ENCODE measurements at places on chromosomes 1 and 21.
A peak's percentile ranks its signal among the peaks of the same experiment; 100 is the strongest.

DNA sequence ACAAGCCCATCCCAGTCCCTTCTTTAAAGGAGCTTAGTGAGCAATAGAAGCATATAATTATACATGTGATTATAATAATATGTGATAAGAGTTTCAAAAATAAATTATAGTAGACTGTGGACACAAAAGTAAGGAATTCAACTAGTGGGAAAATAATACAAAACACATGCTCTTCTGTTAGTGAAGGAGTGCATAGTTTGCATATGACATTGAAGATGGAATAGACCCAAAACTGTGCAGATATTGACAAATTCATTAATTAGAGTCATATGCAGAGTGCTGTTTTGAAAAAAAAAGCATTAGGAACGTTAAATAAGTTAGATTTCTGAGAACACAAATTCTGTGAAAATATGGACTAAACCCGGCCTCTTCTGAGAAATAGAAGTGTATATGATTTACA is 278.8 kb downstream of the ASTN1 start:
- H3K27me3 ChIP-seq: no peaks in the 10 kb centered on the region
- no peak for DNase-seq
- H3K27ac ChIP-seq: no peak overlapping the region
- no peaks in the 10 kb centered on the region for H3K4me1 ChIP-seq
- no peak overlapping the region for H3K4me3 ChIP-seq

GRCh38 chr1:66262208-66262963 is 271.6 kb upstream of the SGIP1 start:
- peaks cover 7% of the 10 kb centered on the region for H3K4me1 ChIP-seq
- no peaks in the 10 kb centered on the region for H3K27me3 ChIP-seq
- DNase-seq: no peak

GRCh38 chr21:45439161-45439872 is 34.4 kb downstream of the COL18A1 start:
- no peaks in the 10 kb centered on the region for H3K36me3 ChIP-seq
- H3K4me1 ChIP-seq: peaks cover 7% of the 10 kb centered on the region
- H3K27ac ChIP-seq: peak overlapping the region; percentile 65
- peak; percentile 79 for DNase-seq

DNA sequence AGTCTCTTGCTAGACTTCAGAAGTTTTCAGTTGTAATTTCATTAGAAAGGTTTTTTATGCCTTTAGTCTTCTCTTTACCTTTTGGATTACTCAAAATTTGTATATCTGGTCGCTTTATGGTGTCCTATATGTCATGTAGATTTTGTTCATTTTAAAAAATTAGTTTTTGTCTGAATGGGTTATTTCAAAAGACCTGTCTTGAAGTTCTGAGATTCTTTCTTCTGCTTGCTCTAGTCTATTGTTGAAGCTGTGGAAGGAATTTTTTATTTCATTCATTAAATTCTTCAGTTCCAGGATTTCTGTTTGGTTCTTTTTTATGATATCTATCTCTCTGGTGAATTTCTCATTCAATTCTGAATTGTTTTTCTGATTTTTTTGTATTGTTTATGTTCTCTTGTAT is 46.5 kb upstream of the GCLM start:
- no peaks in the 10 kb centered on the region for H3K4me1 ChIP-seq
- no peak for DNase-seq
- H3K4me3 ChIP-seq: no peak overlapping the region

- no peak overlapping the region for H3K4me3 ChIP-seq
- DNase-seq: no peak
- peaks cover 3% of the 10 kb centered on the region for H3K4me1 ChIP-seq
- H3K36me3 ChIP-seq: no peaks in the 10 kb centered on the region
- no peaks in the 10 kb centered on the region for H3K27me3 ChIP-seq
- H3K27ac ChIP-seq: no peak overlapping the region
These were observed 7.4 kb upstream of the IGFN1 start for GRCh38 chr1:201183209-201183608.

DNA sequence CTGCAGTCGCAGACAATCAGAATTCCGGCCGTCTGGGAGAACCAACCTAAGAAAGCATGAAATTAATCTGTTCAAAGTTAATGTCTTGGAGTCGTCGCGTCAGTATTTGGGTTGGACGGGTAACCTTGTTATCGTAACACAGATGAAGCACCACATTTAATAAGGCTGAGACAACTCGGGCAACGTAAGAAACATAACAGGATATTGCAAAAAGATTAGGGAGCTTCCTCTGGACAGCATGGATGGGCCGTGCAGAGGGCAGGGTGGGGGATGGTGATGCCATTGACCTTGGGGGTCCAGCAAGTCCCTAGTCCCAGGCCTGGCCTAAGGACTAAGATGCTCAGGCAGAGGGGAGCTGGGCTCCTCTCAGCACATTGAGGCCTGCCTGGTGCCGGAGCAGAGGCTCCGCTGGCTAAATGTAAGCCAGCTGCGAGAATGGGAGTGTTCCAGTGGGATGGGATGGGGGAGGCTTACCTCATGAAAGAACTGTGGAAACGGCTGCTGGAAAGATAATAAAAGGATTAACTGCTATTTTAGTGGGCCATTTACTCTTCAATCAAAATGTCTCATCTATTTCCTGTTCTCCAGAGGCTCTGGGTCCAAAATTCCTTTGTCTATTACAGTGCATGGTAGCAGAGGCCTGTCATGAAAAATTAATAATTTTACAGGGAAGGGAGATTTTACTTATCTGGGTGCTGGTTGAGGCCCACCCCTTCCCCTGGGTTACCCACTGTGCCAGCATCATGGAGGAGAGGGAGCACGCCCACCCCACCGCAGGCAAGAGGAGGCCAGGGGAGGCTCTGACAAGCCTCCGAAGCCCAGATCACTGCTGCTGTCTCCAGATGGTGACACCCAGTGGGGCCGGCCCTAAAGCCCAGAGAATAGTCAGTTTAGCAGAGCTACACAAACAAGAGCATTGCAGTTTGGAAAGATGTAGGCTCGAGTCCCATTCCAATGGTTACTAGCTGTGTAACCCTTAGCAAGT is 131.6 kb downstream of the DMRTB1 start:
- peak; percentile 18 for DNase-seq
- H3K4me1 ChIP-seq: peaks cover 5% of the 10 kb centered on the region
- H3K27ac ChIP-seq: no peak overlapping the region
- H3K27me3 ChIP-seq: no peaks in the 10 kb centered on the region
- H3K4me3 ChIP-seq: no peak overlapping the region

DNA sequence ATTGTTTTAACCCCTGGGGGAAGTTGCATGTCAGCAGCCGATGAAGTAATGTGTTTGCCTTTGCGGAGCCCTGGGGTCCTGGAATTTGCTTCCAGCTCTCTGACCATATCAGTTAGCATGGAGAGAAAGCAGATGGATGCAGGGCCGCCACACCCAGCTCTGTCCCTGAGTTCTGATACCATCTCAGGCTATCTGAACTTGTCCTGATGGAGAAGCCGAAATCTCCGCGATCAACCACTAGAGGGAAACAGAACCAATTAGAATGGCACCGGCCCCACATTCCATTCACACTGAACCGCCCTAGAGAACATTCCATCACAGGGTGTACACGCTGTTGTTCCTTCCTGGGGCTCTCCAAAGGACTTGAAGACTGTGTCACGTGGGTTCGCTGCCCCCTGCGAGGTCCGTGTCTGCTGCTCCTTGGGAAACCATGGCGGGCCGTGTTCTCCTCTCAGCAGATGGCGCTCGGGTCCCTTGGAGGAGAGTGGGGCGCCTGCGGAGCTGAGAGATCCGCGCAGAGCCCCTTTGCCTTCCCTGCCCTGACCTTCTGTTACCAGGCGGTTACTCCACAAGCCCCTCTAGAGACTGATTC is 75.4 kb downstream of the ABCA4 start:
- H3K4me1 ChIP-seq: peaks cover 12% of the 10 kb centered on the region
- H3K27me3 ChIP-seq: no peaks in the 10 kb centered on the region
- peak overlapping the region; percentile 78 for H3K27ac ChIP-seq
- no peak overlapping the region for H3K4me3 ChIP-seq
- DNase-seq: peak; percentile 93

- no peak overlapping the region for H3K27ac ChIP-seq
- no peaks in the 10 kb centered on the region for H3K36me3 ChIP-seq
- H3K4me1 ChIP-seq: no peaks in the 10 kb centered on the region
These were observed 124.6 kb downstream of the HLCS start for GRCh38 chr21:36841866-36842265.

GRCh38 chr1:11340233-11340632 is 67.2 kb downstream of the UBIAD1 start:
- H3K4me3 ChIP-seq: no peak overlapping the region
- no peak for DNase-seq
- H3K27me3 ChIP-seq: peaks cover 76% of the 10 kb centered on the region
- no peak overlapping the region for H3K27ac ChIP-seq

GRCh38 chr1:1246577-1247340 is at the start of gene C1QTNF12:
Gene C1QTNF12 (minus strand): TSS chr1:1246722. CDS start chr1:1246690, 32 bp downstream.
- peaks cover 53% of the 10 kb centered on the region for H3K27me3 ChIP-seq
- H3K36me3 ChIP-seq: no peaks in the 10 kb centered on the region
- H3K4me3 ChIP-seq: no peak within 1 kb of the TSS
- no peaks in the 10 kb centered on the region for H3K4me1 ChIP-seq
- no peak within 1 kb of the TSS for H3K27ac ChIP-seq

- no peaks in the 10 kb centered on the region for H3K27me3 ChIP-seq
- H3K4me1 ChIP-seq: no peaks in the 10 kb centered on the region
- no peak for DNase-seq
- H3K27ac ChIP-seq: no peak overlapping the region
These were observed 56.0 kb downstream of the TBCE start for GRCh38 chr1:235423214-235423652.

DNA sequence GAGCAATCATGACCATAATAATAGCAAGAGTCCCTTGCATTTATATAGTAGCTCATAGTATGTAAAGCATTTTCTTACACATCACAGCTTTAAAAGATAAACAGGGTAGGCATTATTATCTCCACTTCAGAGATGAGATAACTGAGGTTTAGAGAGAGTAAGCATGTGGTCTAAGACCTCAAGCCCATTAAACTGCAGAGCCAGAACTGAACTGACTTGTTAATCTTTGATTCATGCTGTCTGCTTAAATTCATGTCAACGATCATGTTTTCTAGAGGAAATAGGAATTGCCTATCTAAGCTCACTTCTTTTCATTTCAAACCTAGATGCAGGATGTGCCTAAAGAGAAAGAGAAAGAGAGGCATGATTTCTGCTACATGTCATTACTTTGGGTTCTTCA is 524.8 kb downstream of the PTPRC start:
- H3K4me1 ChIP-seq: no peaks in the 10 kb centered on the region
- no peak overlapping the region for H3K4me3 ChIP-seq
- H3K36me3 ChIP-seq: no peaks in the 10 kb centered on the region
- H3K27ac ChIP-seq: no peak overlapping the region
- H3K27me3 ChIP-seq: no peaks in the 10 kb centered on the region

DNA sequence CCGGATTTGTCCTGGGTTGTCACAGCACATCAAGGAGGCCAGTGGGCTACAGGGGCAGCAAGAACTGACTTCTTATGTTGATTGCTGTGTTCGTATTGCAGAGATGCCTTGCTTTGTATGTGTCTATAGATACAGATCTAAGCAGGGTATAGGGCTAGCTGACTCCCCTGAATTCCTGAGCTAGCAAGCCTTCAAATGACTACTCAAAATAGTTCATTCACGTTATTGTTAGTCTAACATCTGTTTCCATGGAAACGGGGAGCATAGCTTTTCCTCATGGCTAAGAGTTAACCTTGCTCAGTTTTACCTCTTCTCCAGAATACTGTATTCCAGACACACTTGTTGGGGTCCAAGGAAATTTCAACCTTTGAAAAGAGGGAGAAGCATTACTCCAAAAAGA is 24.1 kb downstream of the TRIM45 start:
- H3K4me3 ChIP-seq: no peak overlapping the region
- H3K4me1 ChIP-seq: peaks cover 8% of the 10 kb centered on the region
- peaks cover 80% of the 10 kb centered on the region for H3K36me3 ChIP-seq
- H3K27ac ChIP-seq: no peak overlapping the region

GRCh38 chr1:247331172-247331524 is 519 bp downstream of the ZNF496 start:
- peak; percentile 87 for DNase-seq
- peaks cover 35% of the 10 kb centered on the region for H3K36me3 ChIP-seq
- peaks cover 11% of the 10 kb centered on the region for H3K4me1 ChIP-seq
- H3K4me3 ChIP-seq: peak overlapping the region; percentile 98
- H3K27me3 ChIP-seq: peaks cover 16% of the 10 kb centered on the region

GRCh38 chr1:5926686-5927435 is 65.4 kb downstream of the NPHP4 start:
- H3K4me3 ChIP-seq: no peak overlapping the region
- H3K27ac ChIP-seq: no peak overlapping the region
- no peak for DNase-seq
- H3K36me3 ChIP-seq: no peaks in the 10 kb centered on the region
- no peaks in the 10 kb centered on the region for H3K27me3 ChIP-seq

GRCh38 chr1:185432948-185433347 is 115.9 kb upstream of the IVNS1ABP start:
- no peak overlapping the region for H3K27ac ChIP-seq
- H3K36me3 ChIP-seq: no peaks in the 10 kb centered on the region
- no peak overlapping the region for H3K4me3 ChIP-seq
- H3K27me3 ChIP-seq: no peaks in the 10 kb centered on the region

- H3K27me3 ChIP-seq: no peaks in the 10 kb centered on the region
- H3K4me3 ChIP-seq: no peak overlapping the region
- no peaks in the 10 kb centered on the region for H3K4me1 ChIP-seq
- H3K36me3 ChIP-seq: no peaks in the 10 kb centered on the region
These were observed 11.8 kb upstream of the CGN start for GRCh38 chr1:151499365-151499764.

DNA sequence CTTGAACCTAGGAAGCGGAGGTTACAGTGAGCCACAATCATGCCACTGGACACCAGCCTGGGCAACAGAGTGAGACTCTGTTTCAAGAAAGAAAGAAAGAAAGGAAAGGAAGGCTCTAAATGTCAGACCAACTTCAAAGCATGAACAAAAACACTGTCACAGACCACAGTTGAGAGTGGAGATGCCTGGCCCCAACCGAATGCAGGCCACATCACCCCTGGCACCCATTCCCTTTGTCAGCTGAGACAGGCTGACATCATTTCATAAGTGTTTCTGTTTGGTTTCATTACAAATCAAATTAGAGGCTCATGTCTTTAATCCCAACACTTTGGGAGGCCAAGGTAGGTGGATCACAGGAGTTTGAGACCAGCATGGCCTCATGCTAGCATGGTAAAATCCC is 28.6 kb upstream of the NADK start:
- H3K27me3 ChIP-seq: no peaks in the 10 kb centered on the region
- H3K4me1 ChIP-seq: no peaks in the 10 kb centered on the region
- peaks cover 99% of the 10 kb centered on the region for H3K36me3 ChIP-seq

Data from left lung (tissue), 14 donors.